Hematopoietic multipotent progenitor cell treated with erythropoietin and hydrocortisone succinate and interleukin-3 and kit ligand, for 6 days (in vitro differentiated cells): ENCODE measurements at places on chromosomes 13 and 19.

- DNase-seq, result peak; percentile 6
Measured at GRCh38 chr13:74101436-74101835, 32.8 kb downstream of the KLF12 start.

DNA sequence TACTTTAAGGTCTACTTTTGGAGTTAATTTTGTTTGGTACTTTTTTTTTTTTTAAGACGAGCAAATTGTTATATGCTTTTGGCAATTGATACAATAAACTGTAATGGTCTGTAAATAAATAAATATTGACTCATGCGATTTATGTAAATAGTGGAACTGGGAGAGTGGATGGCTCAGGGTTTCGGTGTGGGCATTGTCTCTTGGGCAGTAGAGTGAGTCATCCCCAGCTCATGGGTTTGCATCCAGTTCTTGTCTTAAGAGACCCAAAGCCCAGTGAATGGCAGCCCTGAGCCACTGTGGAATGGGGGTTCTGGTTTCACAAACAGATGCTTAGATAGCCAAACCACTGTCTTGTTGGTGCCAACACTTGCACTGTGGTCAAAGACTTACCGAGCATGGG, 33.0 kb downstream of the FGF9 start:
- no peak for DNase-seq

- peak; percentile 66 for DNase-seq
Measured at GRCh38 chr19:18414504-18415177, 4.6 kb upstream of the SSBP4 start.

DNA sequence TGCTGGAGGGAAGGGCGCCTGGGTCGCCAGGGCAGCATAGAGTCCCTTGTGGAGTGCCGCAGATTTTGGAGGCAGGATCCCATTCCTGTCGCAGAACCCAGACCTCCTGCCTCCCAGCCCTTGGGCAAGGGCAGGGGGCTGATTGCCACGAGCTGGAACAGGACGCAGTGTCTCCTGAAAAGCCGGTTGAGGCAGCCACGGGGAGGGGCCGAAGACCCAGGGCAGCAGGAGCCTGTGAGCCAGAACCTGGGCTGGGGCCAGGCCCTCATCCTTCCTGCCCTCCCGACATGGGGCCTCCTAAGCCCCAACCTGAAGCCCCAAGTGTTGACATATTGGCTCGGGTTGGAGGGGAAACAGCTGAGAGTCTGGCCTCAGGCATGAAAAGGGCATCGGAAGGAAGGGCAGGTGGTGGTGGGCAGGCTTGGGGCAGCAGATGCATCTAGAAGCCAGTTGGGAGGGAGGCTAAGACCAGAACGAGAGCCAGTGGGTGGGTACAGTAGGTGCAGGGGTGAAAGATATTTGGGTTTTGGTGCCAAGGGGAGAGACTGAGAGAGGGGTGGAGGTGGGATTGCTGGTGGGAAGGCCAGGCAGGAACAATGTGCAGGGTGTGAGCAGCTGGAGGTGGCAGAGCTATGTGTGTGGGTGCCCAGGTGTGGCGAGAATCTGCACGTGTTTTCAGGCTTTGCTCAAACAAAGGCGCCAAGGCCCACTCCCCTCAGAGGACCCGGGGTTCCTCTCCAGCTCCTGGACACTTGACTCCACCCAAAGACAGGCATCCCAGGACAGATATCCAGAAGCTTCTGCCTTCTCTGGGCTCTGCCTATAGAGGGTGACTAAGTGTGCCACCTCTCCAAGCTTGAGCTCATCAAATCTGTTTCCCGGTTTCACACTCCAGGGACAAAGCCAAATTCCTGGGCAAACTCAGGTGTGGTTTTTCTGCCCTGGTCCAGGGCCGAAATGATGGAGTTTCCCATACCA, 1.4 kb upstream of the SBSN start:
- DNase-seq, result no peak

GRCh38 chr13:22110368-22110767, 439.5 kb downstream of the FGF9 start:
- DNase-seq, result no peak
